ENCODE measurements at places on chromosomes 6 and 20.

DNA sequence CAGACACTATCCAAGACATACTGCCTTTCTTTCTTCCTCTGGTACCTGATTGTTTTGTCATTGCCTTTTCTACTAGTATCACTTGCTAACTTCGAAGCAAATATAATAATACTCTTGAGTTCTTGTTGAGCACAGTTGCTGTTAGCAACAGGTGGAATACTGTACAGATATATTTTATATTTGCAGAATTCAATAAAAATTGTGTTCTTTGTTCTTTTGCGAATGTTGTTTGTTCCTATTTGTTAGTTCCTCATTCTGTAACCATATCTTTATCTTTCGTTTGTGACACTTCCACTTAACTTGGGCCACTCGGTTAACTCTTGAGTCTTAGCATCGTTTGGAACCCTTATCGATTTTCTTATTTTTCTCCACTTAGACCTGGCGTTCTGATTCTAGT is 868 bp downstream of the CYB5R4 start:
- no peak for DNase-seq

- no peak for DNase-seq
Observed at GRCh38 chr6:4935486-4935885, 68.4 kb downstream of the RPP40 start.

GRCh38 chr6:148359228-148359627 is 16.6 kb downstream of the SASH1 start:
- no peak for DNase-seq

- no peak for DNase-seq
Observed at GRCh38 chr6:16722630-16723029, 38.6 kb downstream of the ATXN1 start.

GRCh38 chr6:47525330-47526057 is 47.9 kb downstream of the CD2AP start:
- DNase-seq, result no peak

DNA sequence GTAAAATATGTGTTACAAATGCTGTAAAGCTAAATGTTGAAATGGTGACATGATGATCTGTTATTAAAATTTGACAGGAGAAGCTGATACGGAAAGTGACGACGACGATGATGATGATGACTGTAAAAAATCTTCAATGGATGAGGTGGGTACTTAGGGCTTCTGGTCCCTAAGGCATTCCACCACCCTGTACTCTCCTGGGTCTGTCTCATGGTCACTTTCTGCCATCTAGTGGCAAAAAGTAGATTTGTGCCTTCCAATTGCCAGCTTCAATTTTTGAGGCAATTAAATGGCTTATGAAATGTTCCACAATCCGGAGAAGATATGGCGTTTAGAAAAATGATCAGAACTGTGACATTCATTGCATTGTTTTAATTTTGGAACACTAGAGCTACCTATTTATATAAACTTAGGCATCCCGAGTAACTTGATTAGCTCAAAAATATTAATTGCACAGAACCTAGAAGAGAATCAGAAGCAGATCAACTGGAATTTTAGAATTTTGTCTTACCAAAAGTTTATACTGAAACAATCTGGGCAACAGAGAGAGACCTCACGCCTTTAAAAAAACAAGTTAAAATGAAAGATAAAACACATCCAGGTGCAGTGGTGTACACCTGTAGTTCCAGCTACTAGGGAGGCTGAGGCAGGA is 346.5 kb upstream of the PLCB4 start:
- no peak for DNase-seq

DNA sequence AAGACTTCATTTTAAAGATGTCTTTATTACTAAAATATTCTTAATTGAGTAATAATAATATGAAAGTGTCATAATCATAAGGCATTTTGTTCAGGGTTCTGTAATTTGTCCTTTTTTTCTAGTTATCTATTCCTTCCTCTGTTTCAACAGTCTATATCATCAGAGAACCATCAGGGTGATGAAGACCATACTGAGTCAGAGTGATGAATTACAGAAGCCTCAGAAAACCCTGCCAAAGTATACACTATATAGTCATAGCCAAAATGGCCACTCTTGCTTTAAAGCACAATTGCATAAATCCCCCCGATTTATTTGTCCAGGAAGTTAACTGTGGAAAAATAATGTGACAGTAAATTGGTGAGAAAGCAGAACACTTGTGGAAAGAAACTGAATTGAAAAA is 735.0 kb downstream of the EPHA7 start:
- DNase-seq, result no peak

- DNase-seq, result no peak
Observed at GRCh38 chr20:16476032-16476431, 97.2 kb downstream of the KIF16B start.

Measured in activated T-cell treated with anti-CD3 and anti-CD28 coated beads for 1 hour (primary cell).